ENCODE measurements at places on chromosomes 6 and 20. TPM values are rescaled to one million over a fixed set of nuclear protein-coding genes. Genes with fewer than 3 reads are reported as not detected.

Gene DNAH8
- 0.23 TPM for polyA plus RNA-seq

Gene EPPIN
- polyA plus RNA-seq = 0.15 TPM

Gene SLC17A1
- polyA plus RNA-seq = not detected

Gene MCHR2
- not detected for polyA plus RNA-seq

Gene SENP6
- polyA plus RNA-seq = 185 TPM

Gene PNPLA1
- polyA plus RNA-seq = 0.25 TPM

Gene MAFB
- polyA plus RNA-seq = 12.0 TPM

Gene SAMD5
- polyA plus RNA-seq = 25.5 TPM

Gene LPA
- polyA plus RNA-seq = 0.23 TPM

Gene HCK
- polyA plus RNA-seq = 3.0 TPM

Gene LAMA5
- 143 TPM for polyA plus RNA-seq

Gene KIAA0408
- 28.3 TPM for polyA plus RNA-seq

Gene ADGRF5
- 173 TPM for polyA plus RNA-seq

Gene LY6G6F
- 1.5 TPM for polyA plus RNA-seq

Gene MTFR2
- polyA plus RNA-seq = 1.7 TPM

Gene CST2
- polyA plus RNA-seq = not detected

Gene STMND1
- polyA plus RNA-seq = 1.2 TPM

Gene MEI4
- 0.10 TPM for polyA plus RNA-seq

Gene PRR3
- 39.5 TPM for polyA plus RNA-seq

Gene MOXD1
- 75.6 TPM for polyA plus RNA-seq

Gene PLAGL1
- polyA plus RNA-seq = 160 TPM

Gene TNNC2
- 0.21 TPM for polyA plus RNA-seq

Gene GUCA1A
- polyA plus RNA-seq = not detected

Gene RBBP8NL
- polyA plus RNA-seq = 2.5 TPM

Gene CYP21A2
- 0.83 TPM for polyA plus RNA-seq

Gene C6orf15
- not detected for polyA plus RNA-seq

Gene SLC35F1
- polyA plus RNA-seq = 3.3 TPM

Gene MOCS3
- polyA plus RNA-seq = 3.4 TPM

Gene PTGIS
- polyA plus RNA-seq = 7.1 TPM

Gene COL9A3
- 107 TPM for polyA plus RNA-seq

Gene ASIP
- polyA plus RNA-seq = 0.29 TPM

Gene CLPSL1
- not detected for polyA plus RNA-seq

Gene SERPINB1
- 26.8 TPM for polyA plus RNA-seq

Gene EYA2
- polyA plus RNA-seq = 2.1 TPM

Data from left lung (tissue), 14 donors.